Stimulated activated CD8-positive, alpha-beta memory T cell treated with anti-CD3 and anti-CD28 coated beads, Interleukin-4, amount 100 ng/mL, for 1 hour (primary cell): ENCODE measurements at places on chromosomes 16 and 17.

GRCh38 chr17:43536236-43536992 lies 9.7 kb downstream of the ETV4 start:
- no peak for DNase-seq

- DNase-seq: no peak
Observed at GRCh38 chr16:61210076-61210475, 826.2 kb downstream of the CDH8 start.

- DNase-seq: no peak
Observed at GRCh38 chr16:716768-717325, 1.9 kb downstream of the METRN start.

DNA sequence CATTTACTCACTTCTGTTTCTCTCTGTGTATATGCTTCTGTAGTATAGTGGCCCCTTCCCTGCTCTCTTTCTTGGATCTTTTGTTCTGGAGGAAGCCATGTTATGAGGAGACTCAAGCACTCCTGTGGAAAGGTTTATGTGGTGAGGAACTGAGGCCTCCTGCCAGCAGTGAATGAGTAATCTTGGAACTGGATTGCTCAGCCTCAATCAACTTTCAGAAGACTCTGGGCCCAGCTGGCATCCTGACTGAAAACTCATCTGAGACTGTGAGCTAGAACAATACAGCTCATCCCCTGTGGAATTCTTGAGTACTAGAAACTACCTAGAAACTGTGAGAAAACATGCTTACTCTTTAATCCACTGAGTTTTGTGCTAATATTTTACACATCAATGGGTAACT lies 133.1 kb upstream of the ZKSCAN2 start:
- DNase-seq: no peak

DNA sequence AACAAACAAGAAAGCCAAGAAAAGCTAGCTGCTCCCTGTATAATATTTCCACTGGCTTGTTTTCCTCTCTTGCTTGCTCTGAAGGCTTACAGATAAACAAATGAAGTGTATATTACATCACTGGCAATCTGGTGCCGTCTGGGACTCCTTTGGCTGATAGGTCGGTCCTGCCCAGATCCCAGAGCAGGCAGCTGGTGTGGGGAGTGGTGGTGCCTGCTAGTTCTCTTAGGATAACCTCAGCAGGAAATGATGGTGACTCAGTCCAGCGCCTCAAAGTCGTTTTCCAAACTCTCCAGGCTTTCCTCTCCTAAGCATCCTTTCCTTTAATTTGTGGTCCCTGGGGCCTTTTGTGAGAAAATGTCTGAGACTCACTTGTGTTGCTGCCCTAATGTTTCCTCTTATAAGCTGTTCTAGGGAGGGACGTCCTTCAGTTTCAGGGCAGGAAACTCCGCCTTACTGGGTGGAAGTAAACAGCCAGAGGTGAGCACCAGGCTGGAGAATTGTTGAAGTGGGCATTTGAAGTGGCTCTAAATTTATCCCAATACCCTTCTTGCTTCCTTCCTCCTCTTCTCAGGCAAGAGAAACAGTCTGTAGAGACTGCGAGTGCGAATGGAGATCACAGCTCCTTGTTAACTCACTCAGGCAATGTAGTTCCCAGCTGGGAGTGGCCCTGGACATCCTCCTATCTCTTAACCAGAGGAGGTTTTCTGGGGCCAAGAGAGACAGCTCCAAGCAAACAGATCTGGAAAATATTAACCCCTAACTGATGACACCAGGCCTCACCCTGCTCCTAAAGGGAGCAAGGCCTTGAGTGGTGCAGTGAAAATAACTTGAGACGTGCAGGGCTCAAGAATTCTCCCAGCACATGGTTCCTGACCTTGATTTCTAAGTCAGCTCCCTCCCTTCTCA lies 34.9 kb downstream of the CD300LF start:
- no peak for DNase-seq

- DNase-seq: no peak
Observed at GRCh38 chr16:1076801-1077576, 4.4 kb downstream of the SSTR5 start.

GRCh38 chr17:71057448-71057847 lies 888.1 kb downstream of the KCNJ2 start:
- no peak for DNase-seq

DNA sequence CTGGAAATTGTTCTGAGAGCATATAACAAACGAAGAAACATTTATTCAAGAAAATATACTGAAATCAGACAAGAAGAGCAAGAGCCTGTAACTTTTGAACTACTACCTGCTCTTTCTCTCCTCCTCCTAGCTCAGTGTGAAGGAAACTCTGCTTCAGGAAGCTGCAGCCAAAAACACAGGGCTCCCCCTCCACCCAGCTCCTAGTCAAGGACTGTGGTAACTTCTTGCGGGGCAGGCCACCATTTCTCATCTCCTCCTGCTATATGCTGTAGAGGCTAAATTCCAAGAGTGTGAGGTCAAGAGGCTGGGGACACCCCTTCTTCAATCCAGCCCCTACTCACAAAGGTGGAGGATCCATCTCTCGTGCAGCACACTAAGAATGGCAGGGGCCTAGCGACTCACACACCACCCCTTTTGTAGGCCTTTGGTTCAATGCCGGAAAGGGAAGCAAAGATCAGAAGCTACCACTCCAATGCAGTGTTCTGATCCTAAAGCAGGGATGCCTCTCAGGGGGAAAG lies 74.6 kb downstream of the ITFG1 start:
- no peak for DNase-seq

DNA sequence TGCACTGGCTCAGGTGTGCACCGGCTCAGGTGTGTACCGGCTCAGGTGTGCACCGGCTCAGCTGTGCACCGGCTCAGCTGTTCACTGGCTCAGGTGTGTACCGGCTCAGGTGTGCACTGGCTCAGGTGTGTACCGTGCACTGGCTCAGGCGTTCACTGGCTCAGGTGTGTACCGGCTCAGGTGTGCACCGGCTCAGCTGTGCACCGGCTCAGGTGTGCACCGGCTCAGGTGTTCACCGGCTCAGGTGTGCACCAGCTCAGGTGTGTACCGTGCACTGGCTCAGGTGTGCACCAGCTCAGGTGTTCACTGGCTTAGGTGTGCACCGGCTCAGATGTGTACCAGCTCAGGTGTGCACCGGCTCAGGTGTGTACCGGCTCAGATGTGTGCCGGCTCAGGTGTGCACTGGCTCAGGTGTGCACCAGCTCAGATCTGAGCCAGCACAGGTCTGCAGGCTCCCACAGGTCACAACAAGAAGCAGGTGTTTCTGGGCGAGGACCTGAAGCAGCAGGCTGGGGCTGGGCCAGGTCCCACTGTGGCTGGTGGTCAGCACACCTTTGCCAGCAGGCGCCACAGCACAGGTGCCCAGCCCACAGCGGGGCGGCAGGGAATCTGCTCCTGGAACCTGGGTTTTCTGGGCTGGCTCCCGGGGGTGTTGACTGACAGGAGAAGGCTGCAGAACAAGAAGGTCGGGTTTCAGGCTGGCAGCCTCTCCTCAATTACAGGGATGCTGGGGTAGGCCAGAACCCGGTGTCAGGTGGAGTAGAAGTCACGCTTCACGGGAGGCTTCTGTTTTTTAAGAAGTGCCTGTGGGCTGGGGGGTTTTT lies 17.2 kb downstream of the METRNL start:
- DNase-seq: no peak

DNA sequence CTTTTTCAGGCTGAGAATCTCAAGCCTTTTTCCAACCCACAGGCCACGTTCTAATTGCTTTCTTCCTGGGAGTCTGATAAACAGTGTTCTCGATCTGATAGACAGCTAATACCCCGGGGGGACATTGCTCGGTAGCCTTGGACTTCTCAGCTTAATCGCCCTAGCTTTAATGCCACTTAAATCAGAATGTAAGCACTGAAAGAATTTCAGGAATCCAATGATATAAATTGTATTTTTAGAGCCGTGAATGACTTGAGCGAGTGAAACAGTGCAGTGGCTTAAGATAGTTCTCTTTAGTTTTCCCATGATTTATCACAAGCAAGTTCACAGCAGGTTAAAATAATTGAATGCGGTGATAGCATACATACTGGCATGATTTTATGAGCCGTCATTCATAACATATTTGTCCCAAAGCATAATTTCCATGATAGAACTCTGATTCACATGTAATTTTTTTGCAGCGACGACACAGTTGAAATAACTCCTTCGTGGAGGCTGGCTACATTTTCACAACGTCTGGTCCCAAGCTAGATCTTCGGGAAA lies 116.1 kb upstream of the MYOCD start:
- no peak for DNase-seq

DNA sequence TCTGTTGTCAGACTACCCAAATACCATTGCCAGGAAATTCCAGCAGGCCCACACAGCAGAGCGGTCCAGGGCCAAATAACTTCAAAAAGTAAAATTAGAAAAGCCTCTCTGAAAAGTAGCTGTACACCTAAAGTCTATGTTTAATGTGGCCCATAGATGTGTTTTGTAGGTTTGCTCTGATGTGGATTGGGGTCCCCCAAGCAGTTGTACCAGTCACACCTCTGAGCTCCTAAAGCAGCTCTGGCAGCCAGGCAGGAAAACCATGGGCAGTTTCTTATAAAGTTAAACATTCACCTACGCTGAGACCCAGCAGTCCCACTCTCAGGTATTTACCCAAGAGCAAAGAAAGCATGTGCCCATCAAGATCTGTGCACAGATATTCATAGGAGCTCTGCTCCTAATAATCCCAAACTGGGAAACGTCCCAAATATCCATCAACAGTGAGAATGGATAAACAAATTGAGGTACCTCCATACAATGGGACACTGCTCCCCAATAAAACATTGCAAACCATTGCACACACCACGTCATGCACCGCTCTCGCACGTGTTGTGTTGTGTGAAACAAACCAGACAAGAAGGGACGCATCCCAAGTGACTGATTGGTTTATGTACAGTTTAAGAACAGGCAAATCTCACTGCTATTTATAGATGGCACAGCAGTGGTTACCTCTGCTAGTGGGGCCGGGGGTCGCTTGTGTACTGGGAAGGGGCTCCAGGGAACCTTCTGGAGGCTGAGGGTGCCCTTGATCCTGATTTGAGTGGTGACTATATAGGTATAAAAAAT lies 15.8 kb upstream of the PRM1 start:
- DNase-seq: no peak

DNA sequence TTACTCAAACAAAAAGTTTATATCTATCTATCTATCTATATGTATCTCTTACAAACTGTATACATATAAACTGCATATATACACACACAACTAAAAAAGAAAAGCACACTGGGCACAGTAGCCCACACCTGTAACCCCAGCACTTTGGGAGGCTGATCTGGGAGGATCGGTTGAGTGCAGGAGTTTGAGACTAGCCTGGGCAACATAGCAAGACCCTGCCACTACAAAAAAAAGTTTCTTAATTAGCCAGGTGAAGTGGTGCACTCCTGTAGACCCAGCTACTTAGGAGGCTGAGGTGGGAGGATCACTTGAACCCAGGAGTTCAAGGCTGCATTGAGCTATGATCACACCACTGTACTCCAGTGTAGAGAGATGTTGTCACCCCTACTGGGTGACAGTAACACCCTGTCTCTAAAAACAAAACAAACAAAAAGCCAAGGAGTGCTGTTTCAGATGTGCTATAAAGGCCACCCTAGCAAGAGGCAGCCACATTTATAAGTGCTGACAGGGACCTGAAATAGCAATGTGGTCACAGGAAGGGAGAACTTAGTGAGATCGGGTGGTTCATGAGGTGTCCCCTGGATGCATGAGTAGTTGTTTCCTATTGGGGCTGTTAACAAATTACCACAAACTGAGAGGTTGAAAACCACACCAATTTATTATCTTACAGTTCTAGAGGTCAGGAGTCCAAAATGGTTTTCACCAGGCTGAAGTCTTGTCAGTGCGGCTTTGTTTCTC lies 4.8 kb downstream of the CD2BP2 start:
- DNase-seq: no peak

GRCh38 chr16:56869513-56870275 lies 4.7 kb downstream of the SLC12A3 start:
- no peak for DNase-seq

- no peak for DNase-seq
Observed at GRCh38 chr17:74712301-74712700, 422 bp downstream of the CD300LF start.

DNA sequence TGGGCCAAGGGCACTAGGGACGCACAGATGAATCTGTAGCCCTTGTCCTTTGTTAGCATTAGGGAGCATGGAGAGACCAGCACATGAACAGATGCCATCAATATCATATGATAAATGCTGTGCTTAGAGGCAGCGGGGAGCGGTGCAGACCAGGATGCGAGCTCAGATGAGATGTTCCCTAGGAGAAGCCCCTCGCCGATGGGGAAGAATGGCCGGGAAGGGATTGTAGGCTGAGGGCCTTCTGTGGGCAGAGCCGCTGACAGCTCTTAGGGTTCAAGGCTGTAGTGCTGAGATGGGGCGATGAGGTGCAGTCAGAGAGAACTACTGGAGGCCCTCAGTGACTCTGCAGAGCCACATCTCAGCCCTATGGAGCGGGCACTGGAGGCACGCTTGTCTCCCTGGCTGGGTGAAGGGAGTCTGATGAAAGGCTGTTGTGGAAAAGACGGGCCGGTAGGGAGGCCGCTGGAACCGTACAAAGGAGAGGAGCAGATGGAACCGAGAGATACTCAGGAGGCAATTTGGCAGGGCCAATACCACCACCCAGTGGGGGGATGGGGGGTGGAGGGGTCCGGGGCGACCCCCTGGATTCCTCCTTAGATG lies 66.3 kb upstream of the ENDOV start:
- no peak for DNase-seq

DNA sequence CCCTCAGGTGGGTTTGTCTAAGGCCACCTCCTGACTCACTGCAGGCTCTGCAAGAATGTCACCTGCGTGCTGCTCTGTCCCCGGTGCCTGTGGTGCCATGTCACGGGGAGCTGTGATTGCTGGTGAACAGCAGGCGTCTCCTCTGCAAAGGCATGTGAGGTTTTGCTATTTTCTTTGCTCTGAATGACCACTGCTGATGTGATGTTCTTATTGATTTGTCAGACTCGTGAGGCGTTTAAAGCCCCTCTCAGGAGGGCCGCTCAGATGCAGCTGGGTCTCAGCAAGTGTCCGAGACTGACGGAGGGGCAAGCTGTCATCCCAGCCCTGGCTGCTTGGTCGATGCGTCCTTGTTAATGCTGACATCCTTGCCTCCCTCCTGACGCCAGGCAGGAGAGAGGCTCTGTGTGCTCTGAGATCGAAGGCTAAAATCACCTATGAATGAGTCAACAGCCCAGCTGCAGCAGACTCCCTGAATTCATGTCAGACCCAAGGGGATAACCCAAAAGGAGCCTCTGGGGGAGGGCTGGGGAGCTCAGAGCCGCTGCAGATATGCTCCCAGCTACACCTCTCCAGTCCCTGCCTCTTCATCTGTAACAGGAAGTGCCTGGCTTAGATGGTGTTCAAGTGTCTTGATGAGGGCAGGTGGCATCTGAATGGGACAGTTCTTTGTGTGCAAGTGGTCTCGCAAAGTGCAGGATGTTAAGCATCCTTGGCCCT lies 11.8 kb upstream of the PEMT start:
- DNase-seq: no peak

DNA sequence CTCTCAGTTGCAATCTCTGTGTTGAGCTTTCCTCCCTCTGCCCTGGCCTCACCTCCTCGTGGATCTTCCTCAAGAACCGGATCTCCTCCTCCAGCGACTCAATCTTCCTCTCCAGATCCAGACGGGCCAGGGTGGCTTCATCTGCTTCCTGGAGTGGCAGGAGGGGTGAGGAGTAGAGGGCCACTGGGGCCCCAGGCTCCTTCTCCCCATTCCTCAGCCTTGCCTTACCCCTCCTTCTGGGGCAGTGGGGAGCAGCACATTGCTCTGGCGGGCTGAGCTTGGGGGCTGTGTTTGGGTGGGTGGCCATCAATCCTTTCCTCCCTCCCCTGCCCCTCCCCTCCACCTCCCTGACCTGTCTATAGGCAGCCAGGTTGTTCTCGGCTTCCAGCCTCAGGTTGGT lies 1.6 kb downstream of the GFAP start:
- no peak for DNase-seq
